ENCODE measurements at places on chromosomes 5 and 9. TPM values are rescaled to one million over a fixed set of nuclear protein-coding genes. Genes with fewer than 3 reads are reported as not detected.

Gene AFF4
- total RNA-seq: 62.6 TPM

Gene SPIN1
- total RNA-seq: 51.7 TPM

DNA sequence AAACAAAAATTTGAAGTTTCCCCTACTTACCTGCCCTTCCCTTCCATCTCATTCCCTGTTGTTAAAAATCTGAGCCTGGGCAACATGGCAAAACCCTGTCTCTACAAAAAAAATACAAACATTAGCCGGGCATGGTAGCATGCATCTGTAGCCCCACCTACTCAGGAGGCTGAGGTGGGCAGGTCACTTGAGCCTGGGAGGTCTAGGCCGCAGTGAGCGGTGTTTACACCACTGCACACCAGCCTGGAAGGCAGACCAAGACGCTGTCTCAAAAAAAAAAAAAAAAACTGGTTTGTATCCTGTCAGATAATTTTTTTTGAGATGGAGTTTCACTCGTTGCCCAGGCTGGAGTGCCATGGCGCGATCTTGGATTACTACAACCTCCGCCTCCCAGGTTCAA, 16.3 kb upstream of the REEP5 start:
- no peak for DNase-seq

Gene FAM78A
- total RNA-seq: 0.88 TPM

Gene VCAN
- total RNA-seq: 34.1 TPM

- DNase-seq: no peak
Observed at GRCh38 chr5:132044207-132044606, 16.2 kb upstream of the IL3 start.

Data from Caco-2 (cell line).